Small intestine (tissue), 16 donors: ENCODE measurements at places on chromosomes 13 and 19.

DNA sequence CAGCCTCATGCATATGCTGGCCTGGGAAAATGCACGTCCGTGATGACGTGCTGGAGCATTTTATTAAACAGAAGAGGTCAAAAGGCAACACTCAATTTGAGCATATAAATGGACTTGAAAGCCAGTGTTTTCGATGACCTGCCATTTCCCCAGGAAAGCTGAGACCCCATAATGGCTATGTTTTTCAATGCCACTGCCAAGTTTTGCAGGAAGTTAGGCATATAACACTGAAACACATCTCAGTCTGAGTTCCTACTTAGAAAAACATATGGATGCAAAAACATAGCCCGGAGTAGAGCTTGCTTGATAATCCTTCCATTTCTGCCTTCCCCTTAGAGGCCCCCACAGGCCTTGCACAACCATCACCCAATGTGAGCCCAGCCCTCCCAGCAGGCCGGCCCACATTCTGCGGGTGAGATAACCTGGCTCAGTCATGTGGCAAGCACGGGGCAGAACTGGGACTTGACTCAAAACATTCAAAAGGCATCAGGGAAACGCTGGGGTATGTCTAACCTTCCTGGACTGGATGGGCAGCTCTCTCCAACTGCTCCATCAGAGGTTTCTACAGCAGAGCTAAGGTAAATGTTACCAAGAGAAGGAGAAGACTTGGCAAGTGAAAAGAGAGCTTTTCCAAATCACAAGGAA, 24.9 kb downstream of the EPS15L1 start:
- DNase-seq, result peak; percentile 92

DNA sequence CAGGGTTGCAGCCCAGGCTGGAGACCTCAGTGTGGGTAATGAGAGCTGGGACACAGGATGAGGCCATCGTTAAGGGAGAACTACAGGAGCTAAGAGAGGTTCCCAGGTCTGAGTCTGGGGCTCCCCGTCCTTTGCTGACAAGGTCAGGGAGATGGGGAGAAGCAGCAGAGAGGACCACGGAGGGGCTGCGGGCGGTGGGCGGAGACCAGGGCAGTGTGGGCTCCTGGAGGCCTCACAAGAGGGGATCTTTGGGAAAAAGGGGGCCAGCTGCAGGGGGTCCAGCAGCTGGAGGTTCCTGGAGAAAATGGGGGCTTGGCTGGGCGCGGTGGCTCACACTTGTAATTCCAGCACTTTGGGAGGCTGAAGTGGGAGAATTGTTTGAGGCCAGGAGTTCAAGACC, 16.0 kb downstream of the RFX1 start:
- no peak for DNase-seq

DNA sequence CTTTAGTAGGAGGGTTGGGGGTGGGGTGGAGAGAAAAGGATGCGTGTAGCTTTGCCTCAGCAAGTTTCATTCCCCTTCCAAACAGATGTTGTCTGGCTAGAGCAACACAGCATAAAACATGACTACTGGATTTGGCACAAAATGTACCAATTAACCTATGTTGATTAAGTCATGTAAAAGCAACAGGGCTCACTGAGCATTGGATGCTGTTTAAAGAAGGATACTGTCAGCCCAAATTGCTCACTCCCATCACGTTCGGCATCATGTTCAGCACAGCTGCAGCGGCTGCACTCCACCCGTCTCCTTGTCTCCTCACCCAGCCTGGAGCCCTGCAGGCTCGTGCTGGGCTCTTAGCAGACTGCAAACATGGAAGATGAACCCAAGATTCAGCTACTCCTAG, 77.5 kb downstream of the DLEU7 start:
- no peak for DNase-seq

- peak; percentile 57 for DNase-seq
These were observed 62.3 kb downstream of the CHST8 start for GRCh38 chr19:33683881-33684537.

GRCh38 chr13:77915686-77916085, 2.9 kb downstream of the EDNRB start:
- DNase-seq, result no peak

GRCh38 chr19:16421982-16422381, 49.8 kb downstream of the EPS15L1 start:
- no peak for DNase-seq

- peak; percentile 36 for DNase-seq
These were observed 754.9 kb downstream of the OLFM4 start for GRCh38 chr13:53783471-53783870.

DNA sequence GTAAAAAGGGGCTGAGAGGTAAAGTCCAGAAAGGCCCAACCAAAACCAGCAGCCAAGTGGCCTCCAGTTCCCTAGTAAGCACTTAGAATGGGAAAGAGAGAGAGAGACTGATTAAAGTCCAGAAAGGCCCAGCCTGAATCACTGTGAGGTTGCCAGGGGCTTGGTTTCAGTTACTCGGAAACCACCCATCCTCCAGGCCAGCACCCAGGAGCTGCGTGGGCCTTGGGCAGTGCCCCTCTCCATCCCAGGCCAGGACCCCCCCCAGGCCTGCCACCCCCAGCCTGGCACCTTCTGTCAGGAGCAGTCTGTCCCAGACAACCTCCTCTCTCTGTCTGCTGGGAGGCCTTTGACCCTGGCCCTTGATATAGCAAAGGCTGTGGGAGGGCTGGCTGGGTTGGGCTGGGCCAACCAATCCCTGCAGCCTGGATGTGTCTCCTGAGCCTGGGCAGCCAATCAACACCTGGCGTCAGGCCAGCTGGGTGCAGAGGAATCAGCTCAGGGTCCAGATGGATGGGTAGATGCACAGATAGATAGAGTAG, at the start of gene CYP4F2:
CYP4F2 (minus strand) TSS at position 337 of the 539 bp plus-strand sequence. CDS start 463 bp downstream, outside the sequence.
- DNase-seq, result peak; percentile 6

DNA sequence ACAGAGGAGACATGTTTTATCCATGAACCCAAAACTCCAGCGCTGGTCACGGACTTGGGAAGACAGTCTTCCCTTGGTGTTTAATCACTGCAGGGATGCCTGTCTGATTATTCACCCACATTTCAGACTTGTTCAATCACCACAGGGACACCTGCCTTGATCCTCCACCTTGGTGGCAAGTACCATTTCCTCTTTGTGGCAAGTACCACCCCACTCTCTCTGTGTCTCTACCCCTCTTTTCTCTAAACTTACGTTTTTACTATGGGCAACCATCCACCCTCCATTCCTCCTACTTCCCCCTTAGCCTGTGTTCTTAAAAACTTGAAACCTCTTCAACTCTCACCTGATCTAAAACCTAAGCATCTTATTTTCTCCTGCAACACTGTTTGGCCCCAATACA, 16.8 kb downstream of the ZNF83 start:
- DNase-seq, result no peak

GRCh38 chr19:38190793-38191192, 33.2 kb downstream of the DPF1 start:
- DNase-seq, result no peak

DNA sequence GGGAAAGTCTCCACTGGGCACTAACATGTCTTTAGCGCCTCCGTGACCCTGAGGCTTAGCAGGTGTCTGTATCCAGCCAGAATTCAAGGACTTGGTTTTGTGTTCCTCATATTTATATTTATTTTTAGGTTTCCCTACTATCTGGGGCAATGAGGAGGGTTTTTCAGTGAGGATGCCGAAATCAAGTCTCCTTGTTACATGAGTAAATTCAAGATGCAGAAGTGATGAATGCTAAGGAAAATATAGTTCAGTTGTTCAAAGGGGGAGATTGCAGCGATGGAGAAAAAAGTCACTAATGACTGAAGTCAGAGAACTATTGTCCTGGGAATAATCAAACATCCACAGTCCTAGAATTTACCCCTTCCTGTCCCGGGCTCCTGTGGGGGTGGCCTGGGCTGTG, 791 bp upstream of the ADGRE2 start:
- no peak for DNase-seq

- DNase-seq, result no peak
These were observed 41.8 kb downstream of the SACS start for GRCh38 chr13:23391752-23392151.

- DNase-seq, result no peak
These were observed 12.9 kb downstream of the NOVA2 start for GRCh38 chr19:45960595-45961235.

DNA sequence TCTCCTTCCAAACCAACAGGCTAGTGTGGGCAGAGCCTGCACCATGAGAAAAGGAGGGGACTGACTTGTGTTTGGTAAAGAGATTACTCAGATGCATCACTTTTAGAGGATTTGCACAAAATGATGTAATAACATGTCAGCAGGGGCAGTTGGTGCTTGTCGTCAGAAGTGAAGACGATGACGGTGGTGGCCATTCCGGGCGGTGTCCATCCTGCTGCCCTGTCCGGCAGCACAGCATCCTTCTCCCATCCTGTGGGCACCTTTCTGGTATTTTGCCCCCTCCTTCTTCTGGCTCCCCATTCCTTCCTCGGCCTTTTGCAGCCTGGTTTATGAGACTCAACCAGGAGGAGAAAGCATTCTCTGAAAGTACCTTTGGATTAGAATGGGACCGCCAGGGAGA, 160.1 kb downstream of the TEX29 start:
- no peak for DNase-seq

DNA sequence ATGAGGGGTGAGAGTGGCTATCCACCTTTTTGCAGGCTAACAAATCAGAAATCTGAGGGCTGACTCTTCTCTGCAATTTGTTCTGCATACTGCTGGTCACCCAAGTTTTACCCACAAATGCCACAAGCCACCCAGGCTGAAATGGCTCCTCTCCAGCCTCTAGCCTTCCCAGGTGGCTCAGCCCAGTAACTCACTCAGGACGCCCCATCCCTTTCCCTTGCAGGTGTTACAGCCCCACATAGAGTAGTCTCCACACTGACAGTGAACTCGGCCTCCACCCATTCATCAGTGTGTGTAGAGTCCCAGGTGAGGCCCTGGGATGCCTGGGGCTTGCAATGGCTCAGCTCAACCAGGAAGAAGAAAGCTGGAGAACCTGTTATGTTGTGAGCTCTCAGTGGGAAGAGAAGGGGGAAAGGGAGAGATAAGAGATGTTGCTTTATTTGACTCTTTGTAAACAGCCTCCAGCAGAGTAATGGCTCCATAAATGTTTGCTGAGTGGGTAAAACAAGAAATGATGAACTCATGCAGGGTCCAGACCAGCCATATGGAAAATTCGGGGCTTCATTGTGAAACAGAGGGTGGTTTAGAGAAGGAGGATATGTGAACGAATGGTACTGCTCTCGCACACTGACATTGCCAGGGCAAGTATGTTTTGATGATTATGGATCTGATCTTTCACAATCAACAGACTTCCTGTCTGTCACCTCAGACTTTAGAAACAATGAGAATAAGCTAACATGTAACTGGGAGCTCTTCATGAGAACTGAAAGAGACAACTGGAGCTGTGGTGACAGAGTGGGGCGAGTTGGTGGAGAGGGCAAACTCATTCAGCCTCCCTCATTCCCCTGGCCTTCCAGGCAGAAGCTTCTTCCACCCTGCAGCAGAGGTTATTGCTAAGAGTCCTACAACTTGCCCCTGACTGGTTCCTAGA, 74.2 kb upstream of the RFC3 start:
- no peak for DNase-seq

- DNase-seq, result no peak
These were observed 11.0 kb downstream of the GZMM start for GRCh38 chr19:554817-555216.

DNA sequence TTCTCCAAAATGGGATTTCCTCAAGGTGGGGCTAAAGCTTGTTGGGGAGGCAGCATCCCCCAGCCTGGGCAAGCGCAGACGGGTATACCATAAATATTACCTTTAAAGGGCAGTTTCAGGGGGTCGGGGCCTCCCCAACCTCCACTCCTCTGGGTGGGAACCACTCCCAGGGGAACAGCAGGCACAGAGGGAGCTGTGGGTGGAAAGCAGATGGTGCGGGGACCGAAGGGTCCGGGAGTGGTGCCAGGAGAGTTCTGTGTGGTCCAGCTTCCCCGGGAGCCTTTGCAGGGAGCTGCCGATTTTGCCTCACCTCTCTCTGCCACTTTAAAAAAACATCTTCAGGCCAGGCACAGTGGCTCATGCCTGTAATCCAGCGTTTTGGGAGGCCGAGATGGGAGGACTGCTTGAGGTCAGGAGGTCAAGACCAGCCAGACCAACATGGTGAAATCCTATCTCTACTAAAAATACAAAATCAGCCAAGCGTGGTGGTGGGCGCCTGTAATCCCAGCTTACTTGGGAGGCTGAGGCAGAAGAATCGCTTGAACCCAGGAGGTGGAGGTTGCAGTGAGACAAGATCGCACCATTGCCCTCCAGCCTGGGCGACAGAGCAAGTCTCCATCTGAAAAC, 5.5 kb downstream of the MAST3 start:
- no peak for DNase-seq

DNA sequence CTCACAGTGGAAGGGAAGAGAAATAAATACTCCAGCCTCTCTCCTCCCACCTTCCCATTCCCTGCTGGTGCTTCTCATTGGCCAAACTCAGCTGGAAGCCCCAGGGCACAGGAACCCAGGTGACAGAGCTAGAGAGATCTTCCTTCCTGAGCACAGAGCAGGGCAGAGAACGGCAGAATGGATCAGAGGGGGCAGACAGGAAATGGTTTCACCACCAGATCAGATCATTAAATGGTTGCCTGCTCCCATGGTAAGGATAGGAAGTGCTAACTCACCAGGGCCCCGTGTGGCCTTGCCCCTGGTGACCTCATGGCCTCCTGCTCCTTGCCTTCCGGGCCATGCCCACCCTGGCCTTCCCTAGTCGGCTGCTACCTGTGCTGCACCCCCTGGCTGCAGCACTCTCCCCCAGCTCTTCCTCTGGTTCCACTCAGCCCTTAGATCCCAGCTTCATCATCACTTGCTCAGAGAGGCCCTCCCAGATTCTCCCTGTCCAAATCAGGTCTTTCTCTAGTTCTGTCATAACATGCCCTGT, 108.7 kb downstream of the DPF1 start:
- no peak for DNase-seq

- DNase-seq, result no peak
These were observed at the start of gene FCER2 for GRCh38 chr19:7701654-7702457. Gene FCER2, minus strand, starts transcription at chr19:7702131. Its CDS starts 2,371 bp downstream, at chr19:7699760.

DNA sequence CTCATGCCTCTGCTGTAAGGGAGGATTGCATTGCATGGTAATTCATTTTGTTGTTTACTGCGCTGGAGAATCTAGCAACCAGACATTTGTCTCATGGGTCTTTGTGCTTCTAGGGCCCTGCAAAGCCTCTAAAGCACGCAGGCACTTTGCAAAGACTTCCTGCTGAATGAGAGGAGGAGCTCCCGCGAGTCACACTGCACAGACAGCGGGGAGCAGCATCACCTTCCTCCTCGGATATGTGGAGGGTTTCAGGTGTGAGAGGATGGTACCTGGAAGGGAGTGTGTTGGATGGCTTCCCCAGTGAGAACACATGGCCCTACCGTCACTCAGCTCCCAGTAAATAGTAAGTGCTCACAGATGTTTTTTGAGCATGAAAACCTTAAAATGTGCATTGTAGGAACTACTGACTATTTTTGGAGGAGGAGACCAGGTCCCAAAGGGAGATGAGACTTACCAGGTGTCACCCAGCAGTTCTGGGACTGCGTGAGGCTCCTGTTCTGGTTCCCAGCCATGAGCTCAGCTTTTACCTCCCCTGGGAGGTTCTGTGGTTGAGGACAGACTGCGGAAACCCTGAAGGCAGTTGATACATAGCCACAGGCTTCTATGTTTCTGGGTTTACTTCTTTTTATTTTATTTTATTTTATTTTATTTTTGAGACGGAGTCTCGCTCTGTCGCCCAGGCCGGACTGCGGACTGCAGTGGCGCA, 278.0 kb downstream of the FGF9 start:
- no peak for DNase-seq
